ENCODE measurements at places on chromosomes 2 and 18.

DNA sequence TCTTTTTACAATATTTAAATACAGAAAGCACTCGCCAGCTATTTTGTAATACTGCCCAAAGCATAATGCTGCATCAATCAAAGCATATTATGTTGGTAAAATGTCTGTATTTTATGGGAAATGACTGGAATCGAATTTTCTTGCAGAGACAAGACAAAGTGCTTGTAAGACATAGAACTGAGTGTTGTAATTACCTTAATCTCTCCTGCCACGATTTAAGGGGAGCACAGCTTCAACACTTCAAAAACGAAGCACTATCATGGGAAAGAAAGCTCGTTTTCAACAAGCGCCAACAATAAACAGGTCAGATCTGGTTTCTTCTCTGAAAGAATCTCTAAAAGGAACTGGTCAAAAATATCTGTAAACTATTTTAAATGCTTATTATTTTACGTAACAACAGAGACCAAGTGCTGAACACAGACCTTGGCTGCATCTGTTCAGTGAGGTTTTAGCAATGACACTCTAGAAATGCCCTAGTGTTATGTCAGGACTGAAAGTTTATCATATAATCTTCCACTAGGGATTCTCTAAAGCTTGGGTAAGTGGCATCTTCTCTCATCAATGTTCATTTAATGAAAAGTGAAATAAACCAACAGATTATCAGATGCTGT, 19.0 kb downstream of the RND3 start:
- DNase-seq: no peak

DNA sequence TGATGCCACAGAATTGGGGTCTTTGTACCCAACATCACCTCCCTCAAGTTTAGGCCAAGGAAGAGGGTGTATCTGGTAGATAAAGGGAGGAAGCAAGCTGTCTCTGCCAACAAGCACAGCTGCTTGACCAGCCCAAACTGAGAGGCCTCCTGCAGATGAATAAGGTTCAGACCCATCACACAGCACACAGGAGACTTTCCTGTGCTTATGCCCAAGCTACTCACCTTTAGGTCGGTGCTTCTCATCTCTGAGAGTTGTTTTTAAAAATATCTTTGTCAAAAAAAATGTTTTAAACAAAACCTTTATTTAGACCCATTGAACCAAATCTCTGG, 24.7 kb upstream of the SP3 start:
- peak; percentile 3 for DNase-seq

DNA sequence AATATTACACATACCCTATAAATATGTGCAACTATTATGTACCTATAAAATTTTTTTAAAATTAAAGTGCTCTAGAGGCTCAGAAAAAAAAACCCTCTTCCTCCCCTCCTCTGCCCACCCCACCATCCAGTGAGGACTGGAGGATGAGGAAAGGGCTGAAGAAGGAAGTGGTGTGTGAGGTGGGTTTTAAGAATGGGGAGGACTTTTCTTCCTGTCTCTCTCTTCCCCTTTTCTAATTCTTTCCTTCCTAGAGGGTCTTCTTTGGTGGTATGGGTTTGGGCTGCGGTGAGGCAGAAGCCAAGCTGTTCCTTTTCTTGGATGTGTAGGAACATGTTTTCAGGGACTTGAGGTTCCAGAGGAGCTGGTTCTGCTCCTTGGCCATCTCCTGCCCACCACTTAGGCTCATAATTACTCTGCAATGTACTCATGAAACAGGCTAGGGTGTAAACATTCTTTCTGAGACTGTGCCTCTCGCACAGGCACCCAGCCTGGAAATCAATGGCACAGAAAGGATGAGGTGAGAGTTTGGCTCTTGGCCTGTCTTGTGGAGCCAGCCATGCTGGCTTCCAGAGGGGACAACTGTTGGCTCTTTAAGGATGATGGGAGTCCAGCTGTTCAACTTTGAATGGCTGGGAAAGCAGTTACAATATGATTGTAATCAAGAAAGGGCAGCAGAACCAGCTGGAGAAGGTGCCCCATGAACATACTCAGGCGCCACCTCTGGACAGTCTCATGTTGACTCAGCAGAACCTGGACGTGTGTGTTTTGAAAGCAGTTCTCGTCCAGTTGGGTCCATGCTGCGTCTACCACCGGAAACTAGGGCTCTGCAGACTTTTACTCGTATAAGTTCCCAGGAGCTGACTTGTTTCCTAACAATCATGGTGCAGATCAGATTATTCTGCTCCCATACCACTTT, 38.3 kb downstream of the IL1RL2 start:
- no peak for DNase-seq

DNA sequence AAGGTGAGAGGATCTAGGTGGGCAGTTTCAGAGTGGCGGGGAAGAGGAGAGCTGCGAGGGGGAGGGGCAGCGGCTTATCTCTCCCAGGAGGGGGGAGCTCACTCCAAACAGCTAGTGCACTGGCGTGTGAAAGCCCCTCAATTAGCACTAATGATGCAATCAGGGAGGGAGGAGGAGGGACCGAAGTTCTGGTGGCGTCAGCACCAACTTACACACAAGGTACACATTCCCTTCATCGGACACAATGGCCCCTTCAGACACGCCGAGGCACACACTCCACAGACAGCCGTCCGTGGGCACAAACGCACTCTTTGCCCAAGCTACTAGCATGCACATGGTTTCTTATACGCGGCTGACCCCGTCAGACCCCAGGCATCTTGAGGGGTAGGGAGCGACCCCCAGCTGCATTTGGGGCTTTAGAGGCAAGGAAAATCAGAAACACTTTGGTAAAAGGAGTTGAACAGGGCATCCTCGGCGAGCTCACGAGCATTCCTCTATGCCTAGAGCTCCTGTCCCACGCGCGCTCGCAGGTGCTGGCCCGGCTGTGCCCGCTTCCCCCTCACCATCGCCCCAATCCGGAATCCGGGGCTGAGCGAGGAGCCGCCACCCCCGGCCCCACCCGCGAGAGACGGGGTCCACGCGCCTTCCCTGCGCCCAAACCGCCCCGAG, 868 bp upstream of the PKDCC start:
- DNase-seq: peak; percentile 32

DNA sequence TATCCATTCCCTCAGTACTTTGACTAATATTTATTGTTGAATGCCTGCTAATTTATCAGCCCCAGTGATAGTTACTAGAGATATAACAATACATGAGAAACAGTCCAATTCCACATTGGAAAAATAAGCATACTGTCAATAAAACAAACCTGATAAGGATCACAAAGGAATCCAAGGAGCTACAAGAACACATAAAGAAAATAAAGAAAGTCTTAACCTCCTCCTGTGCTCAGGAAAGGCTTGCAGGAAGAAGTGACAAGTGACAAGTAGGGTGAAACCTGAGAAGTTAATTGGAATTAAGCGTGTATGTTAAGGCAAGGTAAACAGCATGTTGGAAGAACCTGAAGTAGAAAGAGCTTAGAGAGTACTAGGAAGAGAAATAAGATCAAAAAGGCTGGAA, 20.3 kb upstream of the ASNSD1 start:
- no peak for DNase-seq

- DNase-seq: no peak
These were observed 964 bp upstream of the ST3GAL5 start for GRCh38 chr2:85889627-85890281.

GRCh38 chr2:124250433-124250832, 225.3 kb downstream of the CNTNAP5 start:
- DNase-seq: no peak

- DNase-seq: no peak
These were observed 145.7 kb downstream of the NUP35 start for GRCh38 chr2:183269956-183270355.

DNA sequence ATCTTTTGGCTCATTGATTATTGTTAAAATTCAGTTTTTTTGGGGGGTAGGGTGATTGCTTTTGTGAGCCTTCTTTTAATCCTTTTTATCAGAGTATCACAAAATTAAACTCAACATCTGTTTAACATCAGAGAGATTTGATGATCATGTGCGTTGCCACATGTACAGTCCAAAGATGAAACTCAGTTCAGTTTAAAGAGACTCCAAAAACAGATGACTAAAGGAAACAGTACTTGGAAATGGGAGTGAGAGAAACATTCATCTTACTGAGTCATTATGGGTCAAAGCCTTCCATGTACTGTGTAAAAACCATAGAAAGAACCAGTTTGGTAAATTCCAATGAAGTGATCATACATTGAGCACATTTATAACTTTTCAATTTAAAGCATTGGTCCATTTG, 53.0 kb downstream of the LYPD6 start:
- DNase-seq: no peak

- DNase-seq: no peak
These were observed 70.1 kb downstream of the SRBD1 start for GRCh38 chr2:45540942-45541341.

- peak; percentile 31 for DNase-seq
These were observed 428.2 kb upstream of the KCNH7 start for GRCh38 chr2:163266772-163267171.

- DNase-seq: no peak
These were observed 570.8 kb upstream of the GYPC start for GRCh38 chr2:126085011-126085795.

GRCh38 chr18:36160959-36161371, 26.3 kb upstream of the MOCOS start:
- no peak for DNase-seq

- no peak for DNase-seq
These were observed 228.7 kb upstream of the SLC8A1 start for GRCh38 chr2:40680547-40680946.

GRCh38 chr18:34048423-34048822, 176.3 kb downstream of the NOL4 start:
- DNase-seq: no peak

DNA sequence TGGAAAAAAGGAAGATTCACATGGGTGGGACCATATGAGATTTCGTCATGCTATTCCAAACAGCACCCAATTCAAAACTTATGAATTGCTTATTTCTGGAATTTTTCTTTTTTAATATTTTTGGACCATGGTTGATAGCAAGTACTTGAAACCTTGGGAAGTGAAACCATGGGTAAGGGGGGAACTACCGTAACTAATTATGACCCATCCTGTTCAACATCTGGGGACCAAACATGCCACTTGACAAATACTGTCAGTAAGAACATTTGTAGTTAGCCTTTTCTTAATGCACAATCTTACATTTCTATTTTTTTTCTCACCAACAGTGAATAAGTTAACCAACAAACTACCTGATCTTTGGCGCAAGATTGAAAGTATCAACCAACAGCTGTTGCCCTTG, 105.7 kb upstream of the TTC39C start:
- DNase-seq: no peak

- no peak for DNase-seq
These were observed 75.2 kb upstream of the CTDP1 start for GRCh38 chr18:79604205-79604912.

- DNase-seq: no peak
These were observed 108.6 kb upstream of the CNTNAP5 start for GRCh38 chr2:123916531-123916930.

- DNase-seq: no peak
These were observed 171.2 kb downstream of the CPS1 start for GRCh38 chr2:210727549-210727948.

- DNase-seq: no peak
These were observed 172.9 kb upstream of the SIX3 start for GRCh38 chr2:44768438-44769236.

DNA sequence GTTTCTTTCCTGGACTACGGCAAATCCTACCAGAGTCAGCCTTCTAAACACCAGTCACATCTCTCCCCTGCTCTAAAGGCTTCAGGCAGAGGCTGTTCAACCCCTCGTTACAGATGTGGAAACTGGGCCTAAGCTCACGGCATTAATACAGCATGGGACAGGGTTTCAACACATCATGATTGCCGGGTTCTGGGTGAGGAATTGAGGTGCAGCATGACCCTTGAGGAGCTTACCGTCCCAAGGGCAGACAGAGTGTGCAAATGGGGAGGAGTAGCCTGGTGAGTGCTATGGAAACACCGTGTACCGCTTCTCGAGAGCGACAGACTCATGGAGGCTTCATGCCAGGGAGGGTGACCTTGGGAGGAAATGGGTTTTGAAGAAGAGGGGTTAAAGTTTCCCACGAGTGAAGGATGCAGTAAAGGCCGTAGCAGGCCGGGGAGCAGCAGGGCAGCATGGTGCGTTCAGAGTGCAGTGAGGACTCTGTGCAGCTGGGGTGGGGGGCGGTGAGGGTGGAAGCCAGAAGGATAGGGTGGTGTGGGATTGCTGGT, 51.1 kb downstream of the TGOLN2 start:
- DNase-seq: no peak

- DNase-seq: no peak
These were observed 1317.7 kb upstream of the ACVR2A start for GRCh38 chr2:146527166-146527565.

DNA sequence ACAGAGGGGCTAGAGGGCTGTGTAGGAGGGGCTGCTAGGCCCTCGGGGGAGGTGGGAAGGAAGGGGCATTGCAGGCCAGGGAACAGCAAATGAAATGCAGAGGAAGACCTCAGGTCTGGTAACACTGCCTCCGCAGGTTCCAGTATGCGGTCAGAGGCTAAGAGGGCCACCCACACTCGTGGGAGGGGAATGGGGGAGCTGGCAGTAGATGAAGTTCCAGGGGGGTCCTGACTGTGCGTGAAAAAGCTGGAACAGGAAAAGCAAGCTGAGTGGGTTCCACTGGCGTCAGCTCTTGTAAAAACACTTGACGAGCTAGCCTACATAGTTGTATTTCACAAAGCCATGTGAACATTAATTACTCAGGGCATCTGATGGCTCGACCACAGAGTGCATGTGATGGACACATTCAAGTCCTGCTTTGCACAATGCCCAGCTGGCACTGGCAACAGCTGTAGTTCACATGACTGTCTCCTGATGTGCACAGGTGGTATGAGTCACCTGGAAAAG, 29.0 kb upstream of the PTPN4 start:
- DNase-seq: no peak

DNA sequence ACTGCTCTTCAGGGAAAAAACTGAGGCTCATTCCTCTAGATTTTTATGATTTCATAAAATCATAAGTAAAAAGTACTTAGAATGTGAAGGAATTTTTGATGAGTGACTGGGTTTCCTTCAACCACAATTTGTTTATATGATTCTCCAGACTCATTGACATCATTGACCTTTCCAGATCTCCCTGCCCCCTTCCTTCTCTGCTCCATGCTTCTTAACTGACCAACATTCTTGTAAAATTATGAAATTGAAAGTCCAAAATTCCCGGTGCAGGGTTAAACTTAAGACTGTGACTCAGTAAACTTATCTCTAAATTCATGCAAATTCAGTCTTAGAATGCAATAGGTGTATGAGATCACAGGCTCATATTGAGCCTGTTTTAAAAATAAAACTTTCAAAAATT, 648.9 kb downstream of the TDRD15 start:
- peak; percentile 8 for DNase-seq

- DNase-seq: no peak
These were observed 18.6 kb downstream of the THADA start for GRCh38 chr2:43576981-43577892.

DNA sequence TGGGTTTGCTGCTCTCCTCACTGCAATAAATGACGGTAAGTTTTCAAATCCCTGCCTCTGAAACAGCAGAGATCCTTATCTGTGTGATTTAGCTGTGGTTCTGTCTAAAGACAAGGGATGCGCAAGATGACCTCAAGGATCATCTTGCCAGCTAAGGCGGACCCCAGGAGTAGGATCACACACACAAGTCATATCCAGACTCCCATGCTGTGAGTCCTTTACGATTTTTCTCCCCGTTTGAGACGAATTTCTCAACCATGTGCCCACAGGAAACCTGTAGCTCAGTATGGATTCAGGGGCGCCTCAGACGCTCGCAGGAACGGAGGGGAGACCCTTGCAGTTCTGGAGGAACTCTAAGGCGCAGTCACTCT, 11.1 kb upstream of the DCTN1 start:
- no peak for DNase-seq
